ENCODE measurements at places on chromosomes 6 and 20.

DNA sequence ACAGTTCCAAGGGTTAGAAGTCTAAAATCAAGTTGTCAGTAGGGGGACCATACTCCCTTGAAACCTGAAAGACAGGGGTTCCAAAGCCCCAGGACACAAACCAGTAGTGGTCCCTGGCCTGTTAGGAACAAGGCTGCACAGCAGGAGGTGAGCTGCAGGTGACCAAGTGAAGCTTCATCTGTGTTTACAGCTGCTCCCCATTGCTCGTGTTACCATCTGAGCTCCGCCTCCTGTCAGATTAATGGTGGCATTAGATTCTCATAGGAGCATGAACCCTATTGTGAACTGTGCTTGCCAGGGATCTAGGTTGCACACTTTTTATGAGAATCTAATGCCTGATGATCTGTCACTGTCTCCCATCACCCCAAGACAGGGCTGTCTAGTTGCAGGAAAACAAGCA, 25.3 kb upstream of the SIM1 start:
- DNase-seq: no peak

DNA sequence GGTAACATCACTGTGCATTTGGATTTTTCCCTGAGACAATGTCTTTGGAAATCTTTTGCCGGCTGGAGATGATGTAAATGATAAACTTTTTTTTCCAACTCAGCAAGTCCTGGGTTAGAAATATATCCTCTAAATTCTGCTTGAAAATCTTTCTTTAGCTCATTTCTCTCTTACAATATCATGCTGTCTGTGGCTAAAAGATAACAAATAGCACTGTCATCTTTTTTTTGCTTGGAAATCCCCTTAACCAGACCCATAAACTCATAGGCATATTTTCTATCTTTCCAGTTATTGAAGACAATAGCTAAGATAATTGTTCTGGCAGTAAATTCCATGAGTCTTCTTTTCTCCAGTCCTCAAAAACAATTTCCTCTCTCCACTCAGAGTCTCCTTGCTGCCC, 481.5 kb downstream of the NKAIN2 start:
- no peak for DNase-seq

DNA sequence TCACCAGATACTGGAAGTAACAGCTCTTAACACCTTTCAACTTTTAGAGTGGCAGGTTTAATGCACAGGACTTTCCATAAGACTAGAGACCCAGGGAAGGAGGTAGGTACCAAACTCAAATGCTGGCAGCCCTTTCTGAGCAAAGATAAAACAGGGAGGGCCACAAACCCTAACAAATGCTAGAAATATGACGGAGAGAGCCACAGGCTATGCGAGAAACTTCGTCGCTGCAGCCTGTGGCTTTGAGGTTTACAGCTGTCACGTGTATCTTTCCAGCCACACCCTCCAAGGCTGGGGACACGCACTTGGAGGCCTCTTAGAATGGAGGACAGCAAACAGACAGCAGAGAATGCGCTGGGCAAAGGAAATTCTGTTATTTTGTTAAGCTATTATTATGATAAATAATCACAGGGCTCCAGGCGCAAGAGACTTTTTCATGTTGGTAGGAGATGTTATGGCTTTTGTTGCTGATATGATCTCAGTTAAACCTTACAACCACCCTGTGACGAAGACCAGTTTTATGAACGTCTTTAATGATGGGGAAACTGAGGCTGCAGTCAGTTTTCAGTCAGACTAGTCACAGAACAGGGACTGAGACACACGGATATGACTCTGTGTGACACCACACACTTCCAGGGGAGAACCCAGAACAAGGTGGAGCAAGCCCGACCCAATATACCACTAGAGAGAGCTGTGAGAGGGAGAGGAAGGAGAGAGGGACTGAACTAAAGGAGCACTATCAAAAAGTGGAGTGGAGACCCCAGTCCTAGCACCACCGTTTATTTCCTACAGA, 2.0 kb downstream of the TRAM2 start:
- peak; percentile 58 for DNase-seq

DNA sequence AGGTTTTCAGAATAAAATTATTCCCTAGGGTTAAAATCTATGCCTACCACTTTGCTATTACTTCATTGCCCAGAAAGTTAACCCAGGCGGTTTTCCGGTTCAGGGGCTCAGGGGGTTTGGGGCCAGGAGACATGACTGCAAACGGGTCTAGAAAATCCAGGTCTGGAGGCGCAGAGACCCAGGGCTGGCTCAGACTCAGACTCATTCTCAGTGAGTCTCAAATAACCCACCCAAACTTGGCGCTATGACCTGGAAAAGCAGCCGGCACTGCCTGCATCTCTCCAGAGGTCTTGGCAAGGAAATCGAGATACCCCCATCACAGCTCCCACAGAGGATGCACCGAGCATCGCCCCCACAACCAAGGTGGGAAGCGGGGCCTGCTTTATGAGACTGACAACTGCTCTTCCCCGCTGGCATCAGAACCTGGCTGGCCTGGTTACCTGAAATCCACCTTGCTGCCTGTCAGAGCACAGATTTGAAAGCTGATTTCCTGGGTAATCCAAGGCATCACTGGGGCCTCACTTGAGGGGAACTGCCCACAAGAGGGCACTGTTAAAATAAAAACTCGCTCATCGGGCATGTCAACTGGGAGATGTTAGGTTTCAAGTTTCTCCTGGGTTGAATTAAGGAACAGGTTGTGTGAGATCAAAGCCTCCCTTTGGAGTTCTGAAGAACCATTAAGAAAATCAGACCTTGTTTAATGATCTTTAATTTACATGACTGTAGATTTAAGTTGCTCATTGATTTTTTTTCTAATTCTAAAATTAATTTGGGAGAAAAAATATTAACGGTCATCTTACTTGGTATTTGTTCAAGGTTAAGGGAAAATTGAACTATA, 55.1 kb downstream of the KIF16B start:
- peak; percentile 18 for DNase-seq

DNA sequence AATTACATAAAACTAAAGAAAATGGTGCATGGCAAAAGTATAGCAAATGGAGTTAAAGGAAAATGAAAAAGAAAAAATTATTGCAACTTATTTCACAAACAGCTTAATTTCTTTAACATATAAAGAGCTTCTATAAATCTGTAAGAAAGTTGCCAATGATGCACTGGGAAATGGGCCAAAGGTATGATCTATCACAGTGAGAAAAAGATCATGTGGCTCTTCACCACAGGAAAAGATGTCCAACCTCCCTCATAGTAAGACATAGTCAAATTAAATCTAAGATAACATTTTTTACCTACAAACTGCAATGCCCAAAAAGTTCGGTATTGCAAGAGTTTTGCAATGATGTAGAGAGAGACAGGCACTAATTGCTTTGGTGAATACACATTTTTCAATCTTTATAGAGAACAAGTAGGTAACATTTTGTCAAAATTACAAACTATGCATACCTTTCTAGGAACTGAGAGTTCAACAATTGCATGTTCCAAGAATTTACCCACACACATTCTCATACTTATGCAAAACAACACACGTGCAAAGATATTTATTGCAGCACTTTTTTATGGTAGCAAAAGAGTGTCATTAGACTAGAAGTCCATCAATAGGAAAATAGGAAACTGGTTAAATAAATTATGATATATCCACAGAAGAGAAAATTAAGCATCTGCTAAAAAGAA, 372.6 kb downstream of the QKI start:
- no peak for DNase-seq

DNA sequence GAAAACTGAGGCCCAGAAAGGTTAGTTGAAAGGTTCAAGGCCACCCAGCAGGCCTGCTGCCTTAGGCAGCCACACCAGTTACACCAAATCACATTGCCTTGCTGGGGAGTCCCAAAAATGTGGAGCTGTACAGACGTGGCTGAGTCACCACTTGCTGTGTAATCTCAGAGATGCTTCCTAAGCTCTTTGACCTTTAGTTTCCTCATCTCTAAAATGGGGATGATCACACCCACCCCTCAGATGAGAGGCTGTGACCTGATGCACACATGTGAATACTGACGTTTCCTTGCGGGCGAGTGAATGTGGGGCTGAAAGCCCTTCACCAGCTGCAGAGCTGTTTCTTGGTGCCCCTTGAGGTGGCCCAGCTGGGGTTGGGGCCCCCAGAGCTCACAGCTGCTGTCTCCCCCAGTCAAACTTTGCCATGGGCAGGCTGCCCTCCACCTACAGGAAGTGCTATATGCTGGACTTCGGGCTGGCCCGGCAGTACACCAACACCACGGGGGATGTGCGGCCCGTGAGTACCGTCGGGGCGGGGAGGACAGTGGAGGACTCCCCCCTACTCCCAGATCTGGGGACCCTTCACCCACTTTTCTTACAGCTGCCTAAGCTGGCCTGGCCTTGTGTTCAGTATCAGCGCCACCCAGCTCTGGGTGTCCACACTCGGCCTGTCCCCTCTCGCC, 11.0 kb downstream of the TTBK1 start:
- no peak for DNase-seq

- no peak for DNase-seq
Observed at GRCh38 chr20:58028123-58028522, 200.3 kb downstream of the ANKRD60 start.

GRCh38 chr20:63877755-63878470, 12.8 kb downstream of the TPD52L2 start:
- no peak for DNase-seq

DNA sequence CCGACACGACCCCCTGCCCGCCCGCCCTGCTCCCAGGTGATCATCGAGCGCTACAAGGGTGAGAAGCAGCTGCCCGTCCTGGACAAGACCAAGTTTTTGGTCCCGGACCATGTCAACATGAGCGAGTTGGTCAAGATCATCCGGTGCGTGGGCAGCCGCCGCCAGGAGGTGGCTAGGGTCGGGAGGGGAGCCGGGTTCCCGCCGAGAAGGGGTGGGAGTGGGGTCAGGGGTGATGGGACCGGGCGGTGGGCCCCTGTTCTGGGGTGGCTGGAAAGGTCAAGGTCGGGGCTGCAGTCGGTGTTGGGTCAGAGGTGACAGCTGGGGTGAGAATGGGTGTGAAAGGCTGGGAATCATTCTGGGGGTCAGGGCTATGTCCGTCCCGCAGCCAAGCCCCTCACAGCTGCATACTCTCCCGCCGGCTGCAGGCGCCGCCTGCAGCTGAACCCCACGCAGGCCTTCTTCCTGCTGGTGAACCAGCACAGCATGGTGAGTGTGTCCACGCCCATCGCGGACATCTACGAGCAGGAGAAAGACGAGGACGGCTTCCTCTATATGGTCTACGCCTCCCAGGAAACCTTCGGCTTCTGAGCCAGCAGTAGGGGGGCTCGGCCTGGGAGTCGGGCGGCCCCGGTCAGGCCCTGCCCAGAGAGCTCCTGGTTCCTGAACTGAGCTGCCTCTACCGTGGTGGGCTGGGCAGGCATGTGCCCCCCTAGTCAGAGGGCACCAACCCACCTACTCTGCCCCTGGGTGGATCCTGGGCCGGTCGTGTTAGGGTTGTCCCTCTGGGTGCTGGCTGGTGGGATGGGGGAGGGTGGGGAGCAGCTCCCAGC, 1.0 kb downstream of the MAP1LC3A start:
- DNase-seq: no peak

GRCh38 chr20:10447028-10447427, 11.9 kb downstream of the SLX4IP start:
- DNase-seq: peak; percentile 40

GRCh38 chr6:2140438-2141128, 104.8 kb downstream of the GMDS start:
- no peak for DNase-seq

DNA sequence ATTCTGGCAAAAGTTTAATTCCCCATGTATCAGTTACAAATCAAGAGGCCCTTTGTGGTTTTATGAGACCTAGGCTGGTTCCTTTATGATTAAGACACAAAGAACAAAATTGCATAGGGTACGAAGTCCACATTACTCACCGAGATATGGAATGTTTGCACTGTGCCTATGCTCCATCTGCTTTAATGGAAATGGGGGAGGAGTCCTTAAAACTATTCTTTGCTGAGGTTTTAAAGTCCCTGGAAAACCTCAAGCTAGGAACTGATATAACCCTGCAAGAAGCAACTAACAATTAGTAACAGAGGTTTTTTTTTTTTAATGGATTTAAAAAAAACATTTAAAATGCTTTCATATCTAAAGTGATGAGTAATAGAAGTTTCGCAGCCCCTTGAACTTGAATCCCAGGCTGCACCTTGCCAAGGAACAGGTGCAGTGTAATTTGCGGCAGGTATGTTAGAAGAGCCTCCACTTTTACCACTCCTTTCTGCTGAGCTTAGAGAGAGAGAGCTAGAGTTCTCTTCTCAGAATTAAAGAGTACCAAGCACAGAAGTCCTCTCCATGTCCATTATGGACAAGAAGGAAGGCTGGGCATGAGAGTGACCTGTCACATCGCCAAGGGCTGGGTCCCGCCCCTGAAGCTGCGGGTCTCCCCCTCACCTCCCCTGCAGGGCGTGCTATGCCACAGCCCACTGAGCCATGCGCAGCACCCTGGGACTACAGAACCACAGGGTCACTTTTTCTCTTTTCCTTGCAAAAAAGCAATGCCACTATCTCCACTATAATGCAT, 2.3 kb downstream of the SERPINB1 start:
- no peak for DNase-seq

All from GM19239 (cell line).